Pons (tissue), 1 donor: ENCODE measurements at places on chromosomes 1 and 21.

GRCh38 chr1:43270421-43271095, 775 bp downstream of the TMEM125 start:
- no peak for DNase-seq

DNA sequence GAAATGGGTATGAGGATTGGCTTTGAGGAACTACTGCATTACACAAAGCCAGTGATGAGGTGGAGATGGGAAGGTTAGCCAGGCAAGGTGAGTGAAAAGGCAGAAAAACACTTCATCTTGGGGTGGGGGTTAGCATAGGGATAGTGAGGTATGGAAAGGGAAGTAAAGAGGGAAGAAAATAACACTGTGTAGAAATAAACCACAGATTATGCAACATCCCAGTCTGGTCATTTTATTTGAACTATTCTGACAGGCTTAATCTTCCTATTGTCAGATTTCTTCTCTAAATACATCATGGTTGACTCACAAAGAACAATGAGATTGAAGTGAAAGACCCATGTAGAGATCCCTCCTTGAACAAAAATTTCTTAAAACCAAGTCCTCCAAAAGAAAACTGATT, 640.2 kb downstream of the PTPRC start:
- no peak for DNase-seq

DNA sequence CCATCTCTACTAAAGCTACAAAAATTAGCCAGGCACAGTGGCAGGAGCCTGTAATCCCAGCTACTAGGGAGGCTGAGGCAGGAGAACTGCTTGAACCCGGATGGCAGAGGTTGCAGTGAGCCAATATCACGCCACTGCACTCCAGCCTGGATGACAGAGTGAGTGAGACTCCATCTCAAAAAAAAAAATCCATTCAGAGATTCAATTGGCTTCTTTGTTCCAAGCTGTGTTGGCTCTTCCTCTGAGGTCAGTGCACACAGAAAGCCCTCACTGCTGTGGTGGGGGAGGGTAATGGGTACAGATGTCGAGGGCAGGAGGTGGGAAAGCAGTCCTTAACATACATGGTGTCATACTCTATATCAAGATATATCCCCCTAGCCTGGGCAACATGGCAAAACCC, 14.7 kb downstream of the TIE1 start:
- peak; percentile 87 for DNase-seq

GRCh38 chr1:35449334-35450008, 107.7 kb downstream of the KIAA0319L start:
- DNase-seq = peak; percentile 42

- DNase-seq = no peak
Measured at GRCh38 chr1:9768983-9769382, 54.8 kb downstream of the CLSTN1 start.

GRCh38 chr1:174875306-174875705, 124.4 kb upstream of the CACYBP start:
- peak; percentile 31 for DNase-seq

GRCh38 chr1:243786531-243786930, 63.5 kb downstream of the AKT3 start:
- no peak for DNase-seq

DNA sequence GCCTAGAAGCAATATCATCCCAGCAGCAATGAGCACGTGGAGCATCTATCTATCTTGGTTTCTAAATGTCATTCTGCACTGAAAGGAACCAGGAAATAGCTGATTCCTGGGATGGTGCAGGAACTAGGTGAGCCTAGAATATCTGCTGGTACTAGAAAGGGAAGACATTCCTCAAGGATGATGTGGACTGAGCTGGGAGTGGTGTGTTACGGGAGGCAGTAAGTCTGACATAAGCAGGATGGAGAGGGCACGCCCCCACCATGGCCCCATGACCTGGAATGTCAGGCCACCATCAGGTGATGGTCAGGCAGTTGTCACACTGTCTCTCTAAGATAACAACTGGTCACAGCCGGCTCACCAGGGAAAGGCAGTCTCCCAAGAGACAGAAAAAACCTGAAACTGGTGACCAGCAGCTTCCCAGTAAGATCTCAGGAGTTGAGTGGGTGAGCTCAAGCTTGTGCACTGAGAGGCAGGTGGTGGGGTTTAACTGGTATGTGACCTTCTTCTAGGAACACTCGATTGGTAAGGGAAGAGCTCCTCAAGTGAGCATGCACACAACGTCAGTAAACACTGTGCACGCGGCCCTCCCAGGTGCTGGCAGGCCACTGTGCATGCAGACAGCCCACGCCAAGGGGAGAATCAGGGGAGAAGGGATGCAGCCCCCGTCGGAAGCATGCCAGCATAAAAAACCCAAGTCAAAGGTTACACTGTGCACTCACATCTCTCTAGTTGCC, 148.7 kb downstream of the ADSS2 start:
- no peak for DNase-seq

DNA sequence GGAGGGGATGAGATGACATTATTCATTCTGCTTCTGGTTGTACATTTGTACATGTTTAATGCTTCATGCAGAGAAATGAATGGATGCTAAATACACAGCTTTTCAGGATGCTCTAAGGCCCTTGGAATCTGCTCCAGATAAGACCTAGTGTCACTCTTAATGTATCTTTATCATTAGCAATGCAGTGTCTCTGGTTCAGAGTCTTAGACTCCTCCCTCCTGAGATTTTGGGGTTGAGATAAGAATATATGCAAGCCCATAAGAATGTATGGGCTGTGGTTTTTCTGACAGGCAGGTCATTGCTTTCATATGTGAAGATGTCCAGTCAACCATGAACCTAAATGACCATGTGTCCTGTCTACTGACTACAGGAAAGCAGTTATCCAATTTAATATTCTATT, 415.5 kb downstream of the RPS6KC1 start:
- no peak for DNase-seq

GRCh38 chr1:227855687-227856086, 40.2 kb downstream of the PRSS38 start:
- DNase-seq = no peak

DNA sequence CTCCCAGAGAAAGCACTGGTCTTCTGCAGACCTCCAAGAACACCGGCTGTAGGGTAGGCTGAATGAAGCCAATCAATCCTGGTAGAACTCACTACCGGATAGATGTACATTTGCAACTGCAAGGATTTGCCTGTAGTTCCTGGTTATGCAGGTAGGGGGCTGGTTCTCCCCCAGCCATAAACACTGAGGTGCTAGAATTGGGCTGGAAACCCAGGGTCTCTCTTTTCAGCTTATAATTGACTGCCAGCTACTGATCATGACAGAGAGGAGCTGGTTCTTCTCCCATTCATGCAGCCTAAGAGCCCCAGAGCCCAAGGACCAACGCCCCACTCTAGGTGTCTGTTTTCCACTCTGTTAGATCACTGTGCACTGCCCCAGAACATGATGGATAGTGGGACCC, 21.5 kb upstream of the MTARC2 start:
- DNase-seq = no peak

DNA sequence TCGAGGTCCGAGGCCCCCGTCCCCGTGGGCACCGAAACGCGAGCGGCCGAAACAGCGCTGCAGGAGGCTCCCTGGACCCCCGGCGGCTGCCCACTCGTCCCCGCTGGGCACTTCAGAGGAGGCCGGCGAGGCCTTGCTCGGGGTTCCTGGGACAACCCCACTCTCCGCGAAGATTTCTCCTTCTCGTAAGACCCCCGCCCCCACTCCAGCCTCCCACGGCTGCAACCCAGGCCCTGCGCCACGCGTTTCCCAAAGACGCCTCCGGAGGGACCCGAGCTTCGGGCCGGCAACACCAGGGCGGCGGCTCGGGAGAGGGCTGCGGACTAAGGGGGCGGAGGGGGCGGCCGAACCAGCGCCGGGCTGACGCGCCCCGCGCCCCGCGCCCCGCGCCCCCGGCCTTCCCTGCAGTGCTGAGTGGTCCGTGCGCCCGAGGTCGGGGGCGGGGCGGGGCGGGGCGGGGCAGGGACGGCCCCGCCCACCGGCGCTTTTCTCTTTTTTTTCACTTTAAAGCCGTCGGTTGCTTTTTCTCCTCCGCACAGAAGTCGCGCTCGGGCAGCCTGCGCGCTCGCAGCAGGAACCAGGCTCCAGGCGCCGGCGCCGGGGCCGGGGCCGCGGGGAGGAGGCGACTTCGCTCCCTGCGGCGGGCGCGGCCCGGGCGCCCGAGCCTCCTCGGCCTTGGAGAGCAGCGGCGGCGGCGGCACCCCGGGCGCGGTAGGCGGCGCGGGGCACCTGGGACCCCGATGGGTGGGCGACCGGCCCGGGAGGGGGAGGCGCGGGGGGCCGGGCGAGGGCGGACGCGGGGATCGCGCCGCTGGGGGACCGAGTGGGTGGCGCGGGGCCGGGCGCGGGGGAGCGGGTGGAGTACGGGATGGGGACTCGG, at the start of gene SPSB1:
TSS of gene SPSB1 (plus strand) at position 534 of the 880 bp plus-strand sequence. CDS start 62,998 bp downstream, outside the sequence.
- DNase-seq = peak; percentile 70

- DNase-seq = peak; percentile 86
Measured at GRCh38 chr1:169711469-169712308, at the start of gene SELL. Gene SELL, minus strand, starts transcription at chr1:169711620. Its CDS starts 122 bp downstream, at chr1:169711498.

DNA sequence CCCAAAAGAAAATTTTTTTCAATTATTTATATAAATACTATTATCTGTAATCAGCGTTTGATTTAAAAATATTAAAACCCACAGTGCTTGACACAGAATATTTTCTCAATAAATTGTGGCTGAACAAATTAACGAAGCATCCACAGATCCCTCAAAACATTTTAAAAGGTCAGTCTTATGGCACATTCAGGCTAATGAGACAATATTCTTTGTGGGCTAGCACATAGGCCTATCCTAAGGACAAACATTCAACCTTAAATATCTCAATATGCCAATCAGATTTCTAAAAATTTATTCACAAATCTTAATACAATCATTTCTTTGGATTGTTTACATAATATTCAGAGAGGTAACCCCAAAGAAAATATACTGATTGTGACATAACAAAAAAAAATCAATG, 8.1 kb downstream of the PTGS2 start:
- no peak for DNase-seq

DNA sequence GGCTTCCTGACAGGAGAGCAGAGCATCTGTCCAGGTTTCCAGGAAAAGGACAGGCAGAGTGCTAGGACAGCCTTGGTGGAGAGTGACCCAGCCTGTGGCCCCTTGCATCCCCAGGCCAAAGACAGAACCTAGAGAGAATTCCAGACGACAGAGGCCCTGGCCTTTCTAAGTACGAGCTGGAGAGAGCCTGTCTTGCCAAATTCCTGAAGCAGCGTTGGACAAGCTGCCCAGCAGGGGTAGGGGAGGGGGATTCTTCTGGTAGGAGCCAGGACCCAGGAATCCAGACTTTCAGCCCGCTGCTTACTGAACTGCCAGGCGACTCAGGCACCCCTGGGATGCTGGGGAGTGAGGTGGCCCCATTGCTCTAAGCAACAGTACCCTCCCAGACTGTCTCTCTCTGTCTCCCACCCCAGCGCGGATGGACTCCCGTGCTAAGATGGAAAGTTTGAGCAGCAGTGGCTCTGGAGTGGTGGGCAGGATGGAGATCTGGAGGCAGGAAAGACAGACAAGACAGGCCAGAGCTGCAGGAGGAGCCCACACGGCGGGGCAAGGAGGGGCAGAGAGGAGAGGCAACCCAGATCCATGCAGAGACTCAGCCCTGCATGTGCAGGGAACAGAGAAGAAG, 8.8 kb upstream of the PEAR1 start:
- no peak for DNase-seq

GRCh38 chr1:43958351-43959255, 11.2 kb upstream of the DPH2 start:
- DNase-seq = peak; percentile 71

- DNase-seq = peak; percentile 82
Measured at GRCh38 chr1:226988334-226988666, 48.2 kb downstream of the COQ8A start.

DNA sequence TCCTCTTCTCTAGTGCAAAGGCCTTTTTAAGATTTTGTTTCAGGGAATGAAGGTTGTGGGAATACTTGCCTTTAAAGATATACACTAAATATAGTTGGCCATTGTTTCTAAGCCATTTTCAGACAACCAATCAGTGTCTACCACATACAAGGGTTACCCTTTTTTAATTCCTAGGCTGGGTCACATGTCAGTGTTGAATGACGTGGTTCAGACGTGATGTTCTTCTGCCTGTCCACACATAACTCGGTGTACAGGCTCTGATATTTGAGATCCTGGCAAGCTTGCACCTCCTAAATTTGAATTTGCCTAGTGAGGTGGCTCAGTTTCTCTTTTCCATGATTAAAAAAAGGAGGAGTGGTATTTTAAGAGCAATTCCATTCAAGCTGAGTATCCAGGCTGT, 38.8 kb downstream of the DTL start:
- no peak for DNase-seq

DNA sequence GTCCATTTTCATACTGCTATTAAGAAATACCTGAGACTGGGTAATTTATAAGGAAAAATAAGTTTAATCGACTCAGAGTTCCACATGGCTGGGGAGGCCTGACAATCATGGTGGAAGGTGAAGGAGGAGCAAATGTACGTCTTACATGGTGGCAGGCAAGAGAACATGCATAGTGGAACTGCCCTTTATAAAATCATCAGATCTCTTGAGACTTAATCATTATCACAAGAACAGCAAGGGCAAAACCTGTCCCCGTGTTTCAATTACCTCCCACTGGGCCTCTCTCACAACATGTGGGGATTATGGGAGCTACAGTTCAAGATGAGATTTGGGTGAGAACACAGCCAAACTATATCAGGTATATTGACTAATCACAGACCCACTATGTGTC, 370.2 kb upstream of the USP24 start:
- DNase-seq = no peak

- DNase-seq = peak; percentile 22
Measured at GRCh38 chr1:159923203-159924024, 1.9 kb downstream of the TAGLN2 start.

GRCh38 chr1:29284961-29285560, 48.7 kb downstream of the PTPRU start:
- no peak for DNase-seq

DNA sequence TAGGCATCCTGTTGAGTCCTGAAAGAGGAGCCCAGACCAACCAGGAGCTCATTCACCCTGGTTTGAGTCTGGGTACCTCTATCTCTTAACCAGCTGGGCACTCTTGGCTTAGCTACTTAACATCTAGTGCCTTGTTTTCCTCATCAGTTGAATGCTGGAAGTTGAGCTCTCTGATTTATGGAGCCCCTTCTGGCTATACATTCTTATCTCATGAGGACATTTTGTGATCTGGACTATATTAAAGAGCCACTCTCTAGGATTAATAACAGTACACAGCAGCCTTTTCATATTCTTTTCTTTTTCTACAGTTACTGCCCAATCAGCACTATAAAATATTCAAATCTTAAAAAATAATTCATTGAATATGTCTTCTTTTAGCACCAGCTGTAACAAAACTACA, 296.9 kb upstream of the RUNX1 start:
- DNase-seq = no peak

GRCh38 chr1:56967355-56967754, 1.5 kb upstream of the C8B start:
- DNase-seq = no peak

- no peak for DNase-seq
Measured at GRCh38 chr1:184387069-184387475, 243 bp downstream of the C1orf21 start.
